ENCODE measurements at places on chromosomes 3 and 15.

- DNase-seq, result no peak
- H3K27me3 ChIP-seq, result no peaks in the 10 kb centered on the region
- no peak overlapping the region for H3K4me3 ChIP-seq
- H3K36me3 ChIP-seq, result peaks cover 5% of the 10 kb centered on the region
- no peak overlapping the region for H3K27ac ChIP-seq
These were observed 76.9 kb downstream of the PIK3R4 start for GRCh38 chr3:130669740-130670139.

- no peak for DNase-seq
- 0 out of 2 replicates have a peak overlapping the region, but pooled peaks have one; percentile 32 for H3K27ac ChIP-seq
- H3K27me3 ChIP-seq, result peaks cover 3% of the 10 kb centered on the region
- H3K4me1 ChIP-seq, result peaks cover 31% of the 10 kb centered on the region
- H3K4me3 ChIP-seq, result no peak overlapping the region
These were observed 47.7 kb downstream of the CHCHD6 start for GRCh38 chr3:126751611-126752302.

- H3K27ac ChIP-seq, result no peak overlapping the region
- no peak overlapping the region for H3K4me3 ChIP-seq
- H3K27me3 ChIP-seq, result peaks cover 2% of the 10 kb centered on the region
- DNase-seq, result no peak
- H3K4me1 ChIP-seq, result peaks cover 45% of the 10 kb centered on the region
These were observed 209.3 kb upstream of the PROK2 start for GRCh38 chr3:71994203-71994602.

DNA sequence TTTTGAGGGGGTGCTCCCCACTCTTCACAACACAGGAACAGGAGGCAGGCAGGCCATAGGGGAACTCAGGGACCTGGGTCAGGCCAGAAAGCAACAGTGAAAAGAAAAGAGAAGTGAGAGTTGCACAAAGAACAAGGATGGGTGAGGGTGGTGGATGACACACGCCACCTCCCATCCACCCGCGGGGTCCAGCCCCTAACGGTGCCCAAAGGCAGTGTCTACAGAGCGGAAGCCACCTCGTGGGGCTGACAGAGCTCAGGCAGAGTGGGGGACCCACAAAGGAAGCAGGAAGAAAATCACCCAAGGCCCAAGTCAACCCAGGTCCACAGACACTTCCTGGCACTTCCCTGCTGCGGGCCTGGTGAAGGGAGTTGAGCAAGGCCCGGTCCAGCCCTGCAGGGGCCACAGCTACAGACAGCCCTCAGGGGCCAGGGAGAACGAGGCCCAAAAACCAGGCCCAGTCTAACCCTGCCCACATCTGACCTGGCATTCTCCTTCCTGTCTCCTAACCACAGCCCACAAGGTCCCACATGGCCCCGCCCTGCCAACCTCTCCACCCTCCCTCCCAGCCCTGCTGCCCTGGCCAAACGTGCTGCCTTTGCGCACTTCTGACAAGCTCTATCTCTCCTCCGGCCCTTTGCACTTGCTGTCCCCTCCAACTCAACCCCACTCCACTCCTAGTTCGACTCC lies 5.9 kb downstream of the NUP210 start:
- H3K27me3 ChIP-seq, result peaks cover 14% of the 10 kb centered on the region
- H3K36me3 ChIP-seq, result no peaks in the 10 kb centered on the region
- peaks cover 17% of the 10 kb centered on the region for H3K4me1 ChIP-seq
- H3K27ac ChIP-seq, result no peak overlapping the region

- H3K4me3 ChIP-seq, result no peak overlapping the region
- peak; percentile 57 for DNase-seq
- H3K27me3 ChIP-seq, result peaks cover 18% of the 10 kb centered on the region
These were observed 38.2 kb upstream of the GOLGA8B start for GRCh38 chr15:34621675-34622074.

DNA sequence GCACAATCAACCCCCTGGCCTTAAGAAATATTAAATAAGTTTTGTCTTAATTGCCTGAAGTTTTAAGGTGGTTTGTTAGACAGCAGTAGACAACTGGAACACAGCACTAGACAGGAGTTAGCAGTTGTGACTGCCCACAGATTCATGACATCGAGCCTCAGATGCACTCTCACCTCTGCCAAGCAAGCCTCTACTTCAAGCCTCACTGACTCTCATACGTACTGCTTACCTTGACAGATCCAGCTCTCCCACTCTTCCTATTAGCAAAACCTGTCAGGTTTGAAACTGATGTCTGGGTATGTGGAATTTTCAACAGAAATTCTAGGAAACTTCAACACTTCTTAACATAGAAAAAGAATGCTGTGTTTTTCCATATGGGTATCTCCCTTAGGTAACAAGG lies 382.9 kb upstream of the DPH6 start:
- no peaks in the 10 kb centered on the region for H3K27me3 ChIP-seq
- no peak overlapping the region for H3K27ac ChIP-seq
- DNase-seq, result no peak
- H3K36me3 ChIP-seq, result no peaks in the 10 kb centered on the region

DNA sequence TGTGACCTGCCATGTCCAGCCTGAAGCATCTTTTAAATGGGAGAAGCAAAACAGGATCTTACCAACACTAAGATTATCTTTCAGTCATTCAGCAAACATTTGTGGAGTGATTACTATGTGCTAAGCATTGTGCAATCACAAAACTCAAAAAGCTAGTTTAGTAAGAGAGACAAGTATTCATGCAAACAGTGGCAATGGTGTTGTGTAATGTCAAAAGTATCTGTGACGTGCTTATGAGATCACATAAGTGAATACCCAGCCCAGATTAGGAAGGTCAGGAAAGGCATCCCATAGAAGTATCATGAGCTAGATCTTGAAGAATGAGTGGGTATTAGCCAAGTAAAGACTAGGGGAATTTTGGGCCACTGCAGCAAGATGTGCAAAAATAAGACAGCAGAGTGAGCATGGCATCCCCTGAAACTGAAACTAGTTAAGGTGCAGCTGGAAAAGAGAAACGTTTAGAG lies 32.1 kb downstream of the SEC62 start:
- H3K36me3 ChIP-seq, result peaks cover 27% of the 10 kb centered on the region
- peak overlapping the region; percentile 25 for H3K4me3 ChIP-seq
- DNase-seq, result peak; percentile 91

DNA sequence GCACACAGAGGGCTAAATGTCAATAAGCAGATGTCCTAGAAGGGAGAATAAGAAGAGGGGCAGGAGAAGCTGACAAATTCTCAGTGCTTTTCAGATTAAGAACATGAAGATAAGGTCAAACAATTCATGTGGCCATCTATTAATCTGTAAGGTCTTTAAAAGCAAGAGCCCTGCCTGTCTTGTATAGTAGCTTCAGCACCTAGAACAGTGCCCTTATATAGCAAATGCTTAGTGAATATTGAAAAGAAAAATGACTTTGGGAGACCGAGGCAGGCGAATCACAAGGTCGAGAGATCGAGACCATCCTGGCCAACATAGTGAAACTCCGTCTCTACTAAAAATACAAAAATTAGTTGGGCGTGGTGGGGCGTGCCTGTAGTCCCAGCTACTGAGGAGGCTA lies 18.1 kb downstream of the SNTN start:
- peaks cover 8% of the 10 kb centered on the region for H3K4me1 ChIP-seq
- H3K4me3 ChIP-seq, result no peak overlapping the region
- no peak for DNase-seq
- H3K27ac ChIP-seq, result no peak overlapping the region
- no peaks in the 10 kb centered on the region for H3K36me3 ChIP-seq

- H3K36me3 ChIP-seq, result no peaks in the 10 kb centered on the region
- peaks cover 3% of the 10 kb centered on the region for H3K27me3 ChIP-seq
- peak overlapping the region; percentile 4 for H3K4me3 ChIP-seq
- peak; percentile 53 for DNase-seq
- H3K4me1 ChIP-seq, result peaks cover 26% of the 10 kb centered on the region
These were observed 11.1 kb upstream of the RTP2 start for GRCh38 chr3:187713504-187713903.

GRCh38 chr3:78659386-78659987 lies 1108.3 kb downstream of the ROBO1 start:
- no peak overlapping the region for H3K27ac ChIP-seq
- H3K27me3 ChIP-seq, result no peaks in the 10 kb centered on the region
- H3K36me3 ChIP-seq, result no peaks in the 10 kb centered on the region
- DNase-seq, result peak; percentile 23
- no peak overlapping the region for H3K4me3 ChIP-seq
- H3K4me1 ChIP-seq, result peaks cover 2% of the 10 kb centered on the region

- no peaks in the 10 kb centered on the region for H3K36me3 ChIP-seq
- no peaks in the 10 kb centered on the region for H3K4me1 ChIP-seq
- H3K4me3 ChIP-seq, result no peak overlapping the region
- H3K27me3 ChIP-seq, result no peaks in the 10 kb centered on the region
- no peak for DNase-seq
- no peak overlapping the region for H3K27ac ChIP-seq
These were observed 214.4 kb upstream of the SOX2 start for GRCh38 chr3:181497358-181497757.

DNA sequence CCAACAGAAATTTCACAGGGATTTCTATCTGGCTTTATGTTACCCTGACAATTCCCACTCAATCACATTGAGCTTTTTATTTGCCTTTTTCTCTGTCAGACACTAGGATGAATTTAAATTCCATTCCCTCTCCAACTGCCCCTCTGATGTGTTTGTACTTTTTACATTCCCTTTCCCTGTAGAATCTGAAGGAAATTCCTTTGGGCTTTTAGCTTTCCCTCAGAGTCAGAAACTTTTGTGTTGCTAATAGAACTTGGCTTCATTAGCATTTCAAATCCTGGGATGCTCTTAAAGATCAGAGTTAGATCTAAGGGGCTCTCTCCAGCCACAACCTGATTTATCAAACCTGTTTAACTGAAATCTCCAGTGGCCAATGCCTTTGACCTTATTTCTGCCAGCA lies 7.9 kb upstream of the RARB start:
- no peak overlapping the region for H3K27ac ChIP-seq
- peaks cover 24% of the 10 kb centered on the region for H3K4me1 ChIP-seq
- H3K4me3 ChIP-seq, result no peak overlapping the region
- peaks cover 6% of the 10 kb centered on the region for H3K27me3 ChIP-seq
- no peaks in the 10 kb centered on the region for H3K36me3 ChIP-seq
- no peak for DNase-seq

- no peak for DNase-seq
- H3K36me3 ChIP-seq, result no peaks in the 10 kb centered on the region
- H3K4me3 ChIP-seq, result no peak overlapping the region
These were observed 12.7 kb upstream of the SLC6A6 start for GRCh38 chr3:14389716-14390115.

- H3K4me3 ChIP-seq, result no peak overlapping the region
- peak overlapping the region; percentile 57 for H3K27ac ChIP-seq
- H3K36me3 ChIP-seq, result no peaks in the 10 kb centered on the region
- H3K27me3 ChIP-seq, result no peaks in the 10 kb centered on the region
These were observed 10.4 kb downstream of the TSPAN3 start for GRCh38 chr15:77060546-77060945.

DNA sequence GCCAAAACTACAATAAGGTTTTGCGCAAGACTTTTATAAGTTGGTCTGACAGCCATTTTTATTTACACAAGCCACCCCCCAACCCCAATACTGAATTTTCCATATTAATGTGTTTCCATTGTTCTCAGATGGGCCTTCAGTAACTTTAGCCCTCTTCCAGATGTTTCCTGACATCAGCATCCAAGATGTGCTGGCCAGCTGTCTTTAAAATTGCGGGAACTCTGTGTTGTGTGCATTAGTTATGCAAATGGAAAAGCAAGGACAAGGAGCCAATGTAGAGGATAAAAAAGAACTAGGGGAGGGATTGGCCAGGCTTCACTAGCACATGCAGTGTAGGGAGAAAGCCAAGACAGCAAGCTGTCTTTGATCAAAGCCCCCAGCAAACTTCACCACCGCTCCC lies 45.4 kb downstream of the COMMD2 start:
- no peak overlapping the region for H3K27ac ChIP-seq
- H3K27me3 ChIP-seq, result no peaks in the 10 kb centered on the region
- H3K4me3 ChIP-seq, result no peak overlapping the region
- no peaks in the 10 kb centered on the region for H3K36me3 ChIP-seq
- peaks cover 28% of the 10 kb centered on the region for H3K4me1 ChIP-seq
- DNase-seq, result no peak

- no peaks in the 10 kb centered on the region for H3K27me3 ChIP-seq
- DNase-seq, result no peak
- H3K4me3 ChIP-seq, result no peak overlapping the region
- H3K27ac ChIP-seq, result no peak overlapping the region
- H3K4me1 ChIP-seq, result no peaks in the 10 kb centered on the region
These were observed 140.9 kb downstream of the NTRK3 start for GRCh38 chr15:88115486-88116152.

DNA sequence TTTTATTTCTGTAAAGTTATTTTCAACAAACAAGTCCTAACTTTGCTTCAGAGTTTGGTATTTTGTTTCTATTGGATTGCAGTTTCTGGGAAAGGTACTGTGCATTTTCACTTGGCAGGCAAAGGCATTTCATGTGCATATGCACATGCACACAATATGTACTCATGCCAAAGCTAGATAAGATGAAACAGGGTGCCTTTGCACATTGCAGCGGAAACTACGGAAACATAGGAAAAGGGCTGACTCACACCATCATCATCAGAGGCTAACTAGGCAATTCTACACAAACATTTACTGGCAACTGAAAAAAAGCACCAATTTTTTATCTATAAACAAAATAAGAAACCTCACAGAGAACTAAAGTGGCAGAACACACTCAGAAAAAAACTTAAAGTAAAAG lies 550.6 kb upstream of the NECTIN3 start:
- H3K27me3 ChIP-seq, result no peaks in the 10 kb centered on the region
- DNase-seq, result peak; percentile 85
- H3K27ac ChIP-seq, result peak overlapping the region; percentile 92

DNA sequence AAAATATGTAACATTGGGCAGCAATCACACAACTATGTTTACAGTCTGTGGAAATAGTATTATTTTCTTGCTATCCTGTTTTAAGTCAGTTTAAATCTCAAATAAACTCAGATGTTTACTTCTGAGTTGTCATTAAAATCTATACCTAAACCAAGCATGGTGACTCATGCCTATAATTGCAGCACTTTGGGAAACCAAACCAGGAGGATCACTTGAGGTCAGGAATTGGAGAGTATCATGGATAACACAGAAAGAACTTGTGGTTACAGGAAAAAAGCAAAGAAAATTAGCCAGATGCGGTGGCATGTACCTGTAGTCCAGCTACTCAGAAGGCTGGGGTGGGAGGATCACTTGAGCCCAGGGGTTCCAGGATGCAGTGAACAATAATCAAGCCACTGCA lies 631.6 kb upstream of the EPHA6 start:
- H3K27ac ChIP-seq, result no peak overlapping the region
- H3K4me3 ChIP-seq, result no peak overlapping the region
- no peaks in the 10 kb centered on the region for H3K4me1 ChIP-seq
- H3K27me3 ChIP-seq, result no peaks in the 10 kb centered on the region
- DNase-seq, result no peak

All from HFFc6 (cell line).